NCI-H510A treated with DMSO at 0.1 percent for 48 hours (cell line): ENCODE measurements at places on chromosomes 1 and 21.

GRCh38 chr1:101108111-101108500, 82.5 kb upstream of the DPH5 start:
- DNase-seq: no peak

GRCh38 chr1:210123924-210124589, 108.5 kb upstream of the SERTAD4 start:
- DNase-seq: no peak

- DNase-seq: no peak
Measured at GRCh38 chr1:167175901-167176300, 44.8 kb upstream of the POU2F1 start.

- DNase-seq: no peak
Measured at GRCh38 chr1:202952818-202953217, 5.3 kb downstream of the ADIPOR1 start.

DNA sequence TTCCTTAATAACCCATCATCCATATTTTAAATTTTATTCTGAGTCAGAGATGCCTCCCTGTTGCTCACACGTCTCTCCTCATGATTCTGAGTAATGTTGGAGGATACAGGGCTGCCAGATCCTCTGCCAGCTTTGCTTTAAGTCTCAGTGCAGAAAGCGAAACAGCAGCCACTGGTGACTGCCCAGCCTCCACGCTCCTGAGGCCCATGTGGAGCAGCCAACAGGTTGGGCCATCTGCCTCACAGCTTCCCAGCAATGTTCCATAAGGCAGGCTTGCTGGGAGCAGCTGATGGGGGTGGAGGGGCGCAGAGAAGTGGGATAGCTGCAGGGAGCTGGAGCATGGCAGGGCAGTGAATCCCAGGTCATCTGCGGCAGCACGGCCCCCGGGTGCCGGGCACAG, 104.2 kb downstream of the IGSF21 start:
- no peak for DNase-seq

DNA sequence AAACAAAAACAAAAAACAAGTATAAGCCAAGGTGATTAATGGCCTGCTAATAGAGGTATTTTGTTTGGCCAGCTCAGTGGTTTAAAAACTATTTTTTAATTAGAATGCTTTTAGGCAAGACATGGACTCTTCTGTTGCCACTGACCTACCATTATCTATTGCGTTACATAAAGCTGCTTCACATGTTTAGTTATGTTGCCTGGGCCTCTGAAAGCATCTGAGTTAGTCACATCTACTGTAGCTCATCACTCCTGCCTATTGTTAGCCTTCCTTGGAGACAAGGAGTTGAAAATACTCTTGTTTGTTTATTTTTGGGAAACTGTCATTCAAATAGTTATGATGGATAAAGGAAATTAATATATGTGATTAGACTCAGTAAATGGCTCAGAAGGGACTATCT, 14.3 kb downstream of the DNAJB4 start:
- no peak for DNase-seq

DNA sequence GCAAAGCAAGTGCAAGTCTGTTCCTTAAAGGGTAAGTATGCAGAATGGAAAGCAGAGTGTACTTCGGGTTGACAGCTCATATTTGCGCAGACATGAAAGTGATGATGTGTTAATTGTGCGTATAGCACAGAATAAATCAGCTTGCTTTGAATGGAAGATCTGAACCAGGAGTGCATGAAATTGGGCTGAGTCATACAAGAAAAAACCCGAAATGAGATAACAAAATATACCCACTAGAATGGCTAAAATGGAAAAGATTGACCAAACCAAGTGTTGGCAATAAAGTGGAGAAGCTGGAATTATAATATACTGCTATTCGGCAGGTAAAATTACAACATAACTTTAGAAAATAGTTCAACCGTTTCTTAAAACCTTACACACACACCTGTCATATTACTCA, 28.5 kb downstream of the CR1L start:
- DNase-seq: no peak

DNA sequence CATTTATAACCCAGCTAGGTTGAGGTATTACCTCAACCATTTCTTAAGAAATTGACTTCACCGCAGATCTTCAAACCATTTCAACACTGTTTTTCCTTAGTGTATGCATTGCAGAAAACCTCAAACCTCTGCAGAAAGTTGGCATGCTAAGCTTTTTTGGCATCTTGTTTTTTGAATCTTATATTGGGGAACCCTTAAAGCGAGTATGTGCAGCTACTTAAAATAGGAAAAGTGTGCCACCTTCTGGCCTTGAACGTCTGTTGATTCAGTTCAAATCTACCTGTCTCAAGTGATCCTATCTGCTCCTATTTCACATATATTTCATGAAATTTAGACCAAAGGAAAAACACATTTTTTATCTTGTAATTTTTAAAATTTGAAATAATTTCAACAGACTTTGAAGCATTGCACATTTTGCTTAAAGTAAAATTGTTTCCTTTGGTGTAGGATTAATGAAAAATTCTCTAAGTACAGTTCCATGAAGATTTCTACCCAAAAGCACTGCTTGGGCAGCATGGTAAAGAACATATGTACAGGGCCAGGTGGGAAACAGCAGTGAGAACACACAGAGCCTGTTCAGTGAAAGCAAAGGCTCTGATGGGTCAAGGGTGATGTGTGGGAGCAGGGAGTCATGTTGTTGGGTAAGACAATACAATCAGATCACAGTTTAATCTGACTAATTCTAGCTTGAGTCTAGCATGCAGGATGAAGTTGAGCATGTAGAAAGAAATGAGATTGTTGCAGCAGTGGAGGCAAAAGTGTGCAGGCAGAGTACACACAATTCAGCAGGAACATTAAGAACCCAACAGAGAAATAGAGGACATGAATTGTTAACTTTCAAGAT, 17.2 kb downstream of the HENMT1 start:
- DNase-seq: peak; percentile 83

GRCh38 chr1:12760256-12760795, 13.2 kb upstream of the PRAMEF12 start:
- no peak for DNase-seq

DNA sequence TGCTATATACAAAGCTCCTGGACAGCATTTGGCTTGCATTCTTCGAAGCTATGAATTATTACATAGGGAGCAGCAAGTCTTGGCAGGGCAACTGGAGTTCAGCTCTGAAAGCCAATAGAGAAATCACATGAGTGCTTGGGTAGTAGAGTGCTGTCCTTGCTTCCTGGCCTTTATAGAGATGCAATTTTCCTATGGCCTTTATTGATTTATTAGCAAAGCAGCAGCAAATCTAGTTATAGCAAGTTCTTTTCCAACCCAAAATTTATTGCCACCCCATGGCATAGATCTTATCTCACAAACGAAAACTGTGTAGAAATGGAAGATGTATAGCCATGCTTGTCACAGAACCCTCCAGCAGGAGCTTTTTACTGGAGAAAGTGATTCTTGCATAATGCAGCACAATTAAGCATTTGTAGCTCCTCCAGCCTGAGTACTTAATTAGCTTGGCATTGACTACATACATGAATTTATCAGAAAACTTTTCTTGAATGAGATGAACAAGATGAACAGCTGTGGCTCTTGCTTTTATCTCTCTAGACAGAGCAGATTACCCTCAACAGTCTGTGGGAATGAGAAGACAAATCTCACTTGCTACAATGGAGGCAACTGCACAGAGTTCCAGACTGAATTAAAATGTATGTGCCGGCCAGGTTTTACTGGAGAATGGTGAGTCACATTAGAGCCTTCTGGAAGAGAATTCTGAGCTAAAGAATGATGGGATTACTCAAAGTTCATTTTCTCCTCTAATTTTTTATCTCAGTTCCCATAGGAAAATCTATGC, 170.1 kb downstream of the CRB1 start:
- no peak for DNase-seq

DNA sequence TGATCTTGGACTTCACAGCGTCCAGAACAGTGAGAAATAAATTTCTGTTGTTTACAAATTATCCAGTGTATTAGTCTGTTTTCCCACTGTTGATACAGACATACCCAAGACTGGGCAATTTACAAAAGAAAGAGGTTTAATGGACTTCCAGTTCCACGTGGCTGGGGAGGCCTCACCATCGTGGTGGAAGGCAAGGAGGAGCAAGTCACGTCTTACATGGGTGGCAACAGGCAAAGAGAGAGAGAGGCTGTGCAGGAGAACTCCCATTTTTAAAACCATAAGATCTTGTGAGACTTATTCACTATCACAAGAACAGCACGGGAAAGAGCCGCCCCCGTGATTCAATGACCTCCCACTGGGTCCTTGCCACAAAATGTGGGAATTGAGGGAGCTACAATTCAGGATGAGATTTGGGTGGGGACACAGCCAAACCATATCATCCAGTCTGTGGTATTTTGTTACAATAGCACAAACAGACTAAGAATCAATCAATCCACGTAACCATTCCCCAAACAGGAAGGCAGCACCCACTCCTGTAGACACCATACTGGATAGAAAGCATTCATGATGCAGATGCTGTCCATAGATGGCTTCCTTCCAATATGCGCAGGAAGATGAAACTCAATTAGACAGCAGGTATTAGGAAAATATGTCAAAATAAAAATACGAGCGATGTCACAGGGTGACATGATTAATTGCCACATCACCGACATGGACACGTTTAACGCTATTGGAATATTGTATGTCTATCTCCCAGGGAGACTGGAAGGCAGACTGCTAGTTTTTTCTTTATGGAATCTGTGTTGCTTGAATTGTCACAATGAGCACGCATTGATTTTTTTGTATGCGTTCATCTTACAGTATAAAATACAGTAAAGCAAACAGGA, 22.8 kb downstream of the ECE1 start:
- DNase-seq: no peak

GRCh38 chr1:205430696-205431305, 8.9 kb upstream of the LEMD1 start:
- DNase-seq: no peak

DNA sequence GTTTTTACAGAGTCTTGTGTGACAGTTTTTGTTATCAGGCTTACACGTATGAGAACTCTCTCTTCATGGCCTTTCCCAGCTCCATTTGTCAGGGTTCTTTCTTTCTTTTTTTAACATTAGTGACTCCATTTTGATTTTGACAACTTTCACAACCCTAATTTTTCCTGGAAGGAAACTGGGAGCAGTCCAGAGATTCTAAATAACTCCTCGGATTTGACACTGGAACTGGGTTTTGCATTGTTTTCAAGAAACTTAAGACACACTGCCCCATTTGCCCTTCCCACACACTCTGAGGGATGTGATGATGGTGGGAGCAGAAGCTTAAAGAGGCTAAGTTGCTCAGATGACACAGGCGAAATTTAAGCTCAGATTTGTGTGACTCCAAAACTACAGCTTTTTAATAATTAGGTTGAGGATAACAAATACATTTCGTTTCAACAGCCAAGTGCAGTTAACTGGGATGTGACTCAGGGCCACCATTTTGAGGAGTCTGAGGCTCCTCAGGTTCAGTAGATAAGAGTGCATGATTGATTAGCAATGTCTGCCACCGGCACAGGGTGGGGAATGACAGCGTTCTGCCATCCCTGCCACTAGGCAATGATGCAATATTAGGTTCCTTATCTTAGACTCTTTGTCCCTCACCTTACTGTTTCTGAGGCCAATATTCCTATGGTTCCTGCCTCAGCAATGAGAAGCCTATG, 95.1 kb upstream of the ATP1A1 start:
- no peak for DNase-seq

DNA sequence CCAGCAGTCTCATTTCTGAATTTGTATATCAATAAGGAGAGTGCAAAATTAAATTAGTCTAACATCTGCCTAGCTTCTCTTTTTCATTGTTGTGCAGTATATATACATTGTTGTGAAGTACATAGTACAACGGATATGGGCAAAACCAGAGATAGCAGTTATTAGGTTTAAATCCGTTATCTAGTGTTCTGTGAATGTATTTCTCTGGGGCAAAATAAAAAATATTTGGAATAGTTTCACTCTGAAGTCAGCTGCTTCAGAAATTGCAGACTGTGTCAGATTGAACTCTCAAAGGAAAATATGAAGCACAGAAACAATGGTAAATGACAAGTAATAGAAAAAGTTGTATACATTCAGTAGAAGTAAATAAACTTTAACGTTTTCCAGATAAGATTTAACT, 836.5 kb upstream of the CXADR start:
- DNase-seq: no peak

DNA sequence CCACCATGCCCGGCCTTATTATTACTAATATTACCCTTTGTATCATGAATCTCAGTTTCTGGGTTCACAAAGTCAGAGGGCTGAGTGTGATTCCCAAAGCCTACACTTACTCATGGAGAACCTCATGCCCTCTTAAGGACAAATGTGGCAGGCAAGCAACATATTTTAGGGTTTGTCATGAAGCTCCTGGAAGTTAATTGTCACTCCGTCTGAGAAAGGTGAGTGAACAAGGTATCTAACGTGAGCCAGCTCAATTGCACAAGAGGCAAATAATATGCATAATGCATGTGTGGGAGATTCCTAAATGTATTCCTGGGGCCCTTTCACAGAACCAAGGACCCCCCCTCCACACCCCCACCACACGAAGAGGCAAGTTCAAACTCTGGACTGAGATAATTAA, 10.1 kb upstream of the TIAM1 start:
- no peak for DNase-seq

DNA sequence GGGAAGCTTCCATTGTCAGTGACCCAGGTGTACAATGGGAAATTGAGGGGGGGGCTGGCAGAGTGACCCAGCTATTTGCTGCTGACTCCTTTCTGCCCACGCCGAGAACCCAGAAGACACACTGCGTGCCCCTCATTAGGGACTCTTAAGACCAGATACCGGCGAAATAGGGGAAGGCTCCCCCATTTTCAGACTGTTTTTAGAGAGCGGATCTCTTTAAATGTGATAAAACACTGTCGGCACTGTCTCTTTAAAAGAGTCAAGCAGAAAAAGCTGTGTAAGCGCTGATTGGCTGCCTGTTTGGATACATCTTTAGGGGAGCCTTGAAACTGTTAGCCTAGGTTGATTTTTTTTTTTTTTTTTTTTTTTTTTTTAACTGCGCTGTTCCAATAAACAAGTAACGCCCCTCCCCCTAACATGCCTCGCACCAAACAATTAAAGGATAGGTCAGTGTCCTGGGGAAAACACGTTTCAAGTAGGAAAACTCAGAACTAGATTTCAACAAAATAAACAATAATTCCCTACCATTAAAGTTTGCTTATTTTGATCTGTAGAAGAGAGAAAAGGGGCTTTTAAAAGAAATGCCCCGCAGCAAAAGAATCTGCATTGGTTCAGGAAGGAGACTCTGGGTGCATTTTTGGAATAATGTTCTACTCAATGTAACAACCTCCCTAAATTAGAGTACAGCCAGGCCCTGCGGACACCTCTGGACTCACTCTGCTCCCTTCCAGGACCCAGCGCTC, 1.4 kb upstream of the SSBP3 start:
- peak; percentile 96 for DNase-seq

- DNase-seq: peak; percentile 23
Measured at GRCh38 chr1:72000809-72001208, 281.5 kb downstream of the NEGR1 start.

DNA sequence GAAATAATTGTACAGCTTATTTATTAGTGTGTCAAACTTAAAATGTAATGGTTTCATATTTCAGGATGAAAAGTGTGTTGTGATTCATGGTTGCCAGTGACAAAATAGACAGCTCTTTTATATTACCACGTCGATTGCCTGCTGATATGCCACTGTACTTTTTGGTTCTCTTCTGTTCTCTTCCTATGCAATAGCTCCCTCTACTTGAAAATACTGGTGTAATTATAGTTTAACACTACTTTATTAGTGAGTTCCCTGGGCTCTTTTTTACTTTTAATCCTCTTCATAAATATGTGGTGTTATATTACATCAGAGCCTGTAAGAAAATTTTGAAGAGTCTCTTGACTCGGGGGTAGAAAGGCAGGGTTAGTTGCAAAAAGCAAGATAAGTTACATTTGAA, 111.3 kb downstream of the PATJ start:
- DNase-seq: peak; percentile 20
